Jurkat, Clone E6-1 (cell line): ENCODE measurements at places on chromosomes 3 and 15.

DNA sequence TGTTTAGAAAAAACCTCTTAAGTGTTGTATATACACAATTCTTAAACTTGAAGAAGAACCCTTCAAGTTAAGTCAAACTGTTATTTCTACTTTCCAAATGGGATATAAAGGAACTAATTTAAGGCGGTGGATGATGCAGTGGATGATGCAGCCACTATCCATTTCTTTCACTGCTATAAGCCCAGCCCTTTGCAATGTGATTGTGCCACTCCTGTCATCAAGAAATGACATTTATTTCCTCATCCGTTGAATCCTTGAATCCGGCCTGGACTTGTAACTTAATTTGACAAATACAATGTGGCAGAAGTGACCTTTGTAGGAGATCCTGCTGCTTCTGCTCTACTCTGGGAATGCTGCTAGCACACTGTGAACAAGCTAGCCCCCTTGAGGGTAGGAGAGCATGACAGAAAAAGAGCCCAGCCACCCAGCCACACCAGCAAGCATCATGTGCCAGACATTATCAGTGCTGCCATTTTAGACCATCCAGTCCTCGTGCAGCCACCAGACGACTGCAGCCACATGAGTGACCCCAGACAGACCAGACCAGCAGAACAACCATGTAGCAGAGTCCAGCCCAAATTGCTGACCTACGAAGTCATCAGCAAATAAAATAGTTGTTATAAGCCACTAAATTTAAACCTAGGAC, 47.4 kb downstream of the UACA start:
- DNase-seq = no peak

DNA sequence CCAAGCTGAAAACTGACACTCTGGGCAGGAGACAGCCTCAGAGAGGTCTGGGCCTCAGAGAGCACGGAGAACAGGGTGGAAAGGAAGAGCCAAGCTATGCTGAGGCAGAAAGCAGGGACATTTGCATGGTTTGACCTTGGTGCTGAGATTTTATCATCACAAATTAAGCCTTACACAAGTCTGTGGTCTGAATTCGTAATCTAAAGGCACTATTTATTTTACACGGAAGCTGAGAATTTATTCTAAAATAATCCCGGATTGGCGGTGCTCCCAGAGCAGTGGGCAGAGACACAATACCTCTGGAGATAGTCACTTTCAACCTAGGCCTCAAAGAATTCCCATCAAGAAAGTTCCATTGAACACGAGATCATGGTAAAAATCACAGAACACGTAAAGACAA, 47.5 kb downstream of the CFAP92 start:
- DNase-seq = no peak

DNA sequence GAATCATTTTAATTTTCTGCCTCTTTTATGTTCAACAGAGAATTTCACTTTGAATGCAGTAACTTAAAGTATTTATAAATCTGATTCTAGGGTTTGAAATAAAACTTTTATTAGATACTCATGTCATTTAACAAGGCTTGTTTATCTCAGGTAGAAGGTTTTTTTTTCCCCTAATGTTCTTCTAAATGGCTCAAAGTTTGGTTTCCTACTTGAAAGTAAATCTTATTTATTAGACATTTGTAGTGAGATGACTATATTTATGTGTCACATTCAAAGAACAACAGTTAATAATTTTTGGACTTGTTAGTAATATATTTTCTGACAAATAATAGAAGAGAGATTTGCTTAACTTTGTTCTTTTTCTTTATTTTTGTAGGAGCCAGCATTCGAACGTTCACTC, 63.9 kb downstream of the NEO1 start:
- no peak for DNase-seq

GRCh38 chr3:81550415-81550814, 211.0 kb downstream of the GBE1 start:
- no peak for DNase-seq

- no peak for DNase-seq
Measured at GRCh38 chr3:143122089-143122430, 2.5 kb downstream of the CHST2 start.
